SJSA1 (cell line): ENCODE measurements at places on chromosomes 7 and 10.

GRCh38 chr7:130639388-130639787 lies 29.2 kb downstream of the COPG2 start:
- no peak for DNase-seq

DNA sequence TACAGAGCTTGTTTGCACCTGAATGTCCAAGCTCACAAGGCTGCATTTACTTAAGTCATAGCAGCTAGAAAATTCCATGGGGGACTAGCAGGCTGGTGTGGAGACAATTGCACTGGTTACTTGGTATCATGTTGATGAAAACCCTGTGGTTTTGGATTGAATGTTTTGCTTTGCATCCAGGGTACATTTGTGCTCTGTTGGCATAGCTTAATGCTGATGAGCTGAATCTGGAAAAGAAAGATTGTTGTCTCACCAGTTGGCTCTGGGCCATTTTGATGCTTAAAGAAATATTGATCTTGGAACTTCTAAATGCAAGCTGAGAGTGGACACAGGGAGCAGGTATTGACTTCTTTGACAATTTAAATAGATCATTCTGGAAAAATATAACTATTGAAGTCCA lies 122.5 kb upstream of the MBL2 start:
- DNase-seq: no peak

- no peak for DNase-seq
Measured at GRCh38 chr7:95311389-95311788, 12.9 kb downstream of the PON1 start.

GRCh38 chr7:110839866-110840265 lies 251.1 kb upstream of the LRRN3 start:
- no peak for DNase-seq

DNA sequence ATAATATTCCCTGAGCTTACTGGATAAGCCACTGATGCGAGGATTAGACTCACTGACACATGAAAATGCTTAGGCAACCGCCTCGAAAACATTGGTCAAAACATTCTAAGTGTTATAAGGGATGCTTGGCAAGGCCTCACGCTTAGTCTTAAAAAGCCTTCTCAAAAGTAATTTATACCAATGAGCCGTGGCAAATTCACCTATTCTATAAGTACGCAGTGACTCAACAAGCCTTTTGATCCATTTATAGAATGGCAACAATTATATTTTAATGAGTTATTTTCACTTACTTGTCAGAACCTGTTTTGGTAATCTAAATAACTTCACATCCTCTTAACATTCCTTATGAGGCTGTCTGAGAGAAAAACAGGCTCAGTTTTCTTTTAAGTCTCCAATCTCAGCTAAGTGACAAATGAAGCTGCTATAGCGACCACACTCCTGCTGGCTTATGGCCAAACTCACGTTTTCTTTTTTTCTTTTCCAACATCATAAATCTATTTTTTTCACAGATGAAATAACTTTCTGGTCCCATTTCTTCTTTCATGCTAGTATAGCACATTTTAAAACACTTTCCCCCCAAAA lies 121.2 kb upstream of the AFAP1L2 start:
- DNase-seq: no peak

DNA sequence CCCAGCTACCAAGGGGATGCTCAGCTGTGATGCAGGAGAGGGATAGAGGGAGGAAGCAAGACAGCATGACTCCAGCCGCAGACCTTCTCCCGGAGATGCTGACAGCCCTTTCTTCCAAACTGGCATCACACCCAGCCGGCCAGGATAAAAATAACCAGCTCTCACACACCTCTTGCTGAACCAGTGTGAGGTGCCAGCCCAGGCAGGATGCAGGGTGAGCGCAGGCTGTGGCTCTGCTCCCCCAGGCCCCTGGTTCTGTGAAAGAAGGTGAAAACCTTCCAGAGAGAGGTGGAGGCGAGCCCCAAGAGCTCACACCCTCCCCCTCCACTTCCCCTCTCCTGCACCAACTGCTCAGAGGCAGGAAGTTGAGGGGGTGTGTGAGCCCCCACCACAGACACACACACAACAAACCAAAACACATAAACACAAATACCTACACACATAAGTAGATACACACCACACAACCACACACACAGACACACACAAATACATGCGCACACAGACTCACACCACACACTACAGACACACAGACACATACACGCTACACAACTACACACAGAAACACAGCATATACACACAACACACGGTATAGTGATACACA lies 4.0 kb downstream of the GPR15LG start:
- no peak for DNase-seq

DNA sequence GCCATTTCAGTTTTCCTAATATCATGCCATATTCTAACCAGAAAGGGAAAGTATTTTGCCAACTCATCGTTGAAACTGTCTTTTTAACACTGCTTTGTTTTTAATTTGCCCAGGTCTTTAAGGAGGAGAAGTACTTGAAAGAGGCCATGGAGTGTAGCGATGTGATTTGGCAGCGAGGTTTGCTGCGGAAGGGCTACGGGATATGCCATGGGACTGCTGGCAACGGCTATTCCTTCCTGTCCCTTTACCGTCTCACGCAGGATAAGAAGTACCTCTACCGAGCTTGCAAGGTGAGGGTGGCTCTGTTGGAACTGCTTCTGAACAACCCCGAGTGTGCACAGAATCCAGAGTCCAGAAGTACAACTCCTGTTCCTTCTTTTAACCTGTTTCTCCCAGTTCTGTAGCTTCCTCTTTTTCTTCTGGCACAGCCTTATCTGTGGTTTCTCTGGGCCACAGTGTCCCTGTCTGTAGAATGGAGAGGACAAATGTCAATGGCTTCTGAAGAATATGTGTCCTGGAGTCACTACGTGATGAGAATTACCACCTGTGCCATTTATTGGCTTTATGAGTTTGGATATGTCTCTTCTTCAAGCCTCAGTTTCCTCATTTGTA lies 60.1 kb downstream of the LANCL2 start:
- DNase-seq: no peak

GRCh38 chr7:26381476-26382353 lies 90.1 kb downstream of the SNX10 start:
- no peak for DNase-seq

GRCh38 chr7:154906201-154906600 lies 96.7 kb downstream of the PAXIP1 start:
- DNase-seq: no peak

DNA sequence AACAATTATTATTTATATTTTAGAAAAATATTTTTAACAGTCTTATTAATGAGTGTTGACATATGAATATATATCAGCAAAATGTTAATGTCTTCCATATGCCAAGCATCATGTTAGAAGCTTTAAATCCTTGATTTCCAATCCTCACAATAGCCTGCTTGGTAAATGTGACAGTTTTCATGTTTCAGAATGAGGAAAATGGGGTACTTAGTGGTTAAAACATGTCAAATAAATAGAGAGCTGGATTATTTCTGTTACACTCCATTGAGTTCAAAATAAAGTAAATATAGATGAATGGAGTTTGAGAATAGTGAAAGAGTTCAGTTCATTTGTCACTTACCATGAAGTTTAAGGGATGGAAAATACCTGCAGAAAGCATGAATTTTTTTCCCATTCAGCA lies 377.4 kb downstream of the MALRD1 start:
- DNase-seq: no peak

DNA sequence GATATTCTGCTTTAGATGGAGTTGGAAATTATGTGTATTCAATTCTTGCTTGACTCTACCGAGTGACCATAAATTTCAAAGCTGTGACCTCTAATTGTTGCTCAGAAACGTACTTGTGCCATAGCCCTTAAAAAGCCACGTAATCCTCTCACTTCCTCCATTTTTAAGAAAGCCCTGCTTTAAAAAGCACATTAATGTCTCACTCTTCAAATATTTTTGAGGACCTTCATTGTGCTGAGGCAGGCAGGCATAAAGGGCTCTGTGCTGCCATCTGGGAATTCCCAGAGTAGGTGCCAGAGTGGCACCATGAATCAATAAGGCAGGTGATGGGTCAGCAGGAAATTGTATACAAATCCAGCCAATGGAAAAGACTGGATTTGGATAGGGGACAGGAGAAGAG lies 97.7 kb upstream of the FAM204A start:
- DNase-seq: no peak

- no peak for DNase-seq
Measured at GRCh38 chr10:78071140-78071856, 37.6 kb downstream of the RPS24 start.

- DNase-seq: peak; percentile 54
Measured at GRCh38 chr10:52539463-52539862, 225.4 kb downstream of the DKK1 start.

DNA sequence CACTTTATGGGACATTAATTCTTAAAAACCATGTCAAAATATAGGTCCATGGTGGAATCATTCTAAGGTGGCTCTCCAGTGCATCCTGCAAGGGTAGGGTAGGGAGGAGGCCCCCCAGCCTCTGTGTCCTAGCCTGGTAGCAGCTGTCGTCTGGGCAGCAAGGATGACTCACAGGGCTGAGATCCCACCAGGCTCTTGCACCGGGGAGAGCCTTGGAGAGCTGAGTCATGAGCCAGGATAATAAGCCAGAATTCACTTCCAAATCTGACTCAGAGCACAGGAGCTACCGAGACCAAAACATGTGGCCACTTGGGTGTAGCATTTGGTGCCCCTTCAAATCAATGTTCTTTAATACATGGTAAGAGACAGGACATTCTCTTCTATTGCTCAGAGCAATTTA lies 298.5 kb downstream of the NEBL start:
- peak; percentile 93 for DNase-seq

- DNase-seq: no peak
Measured at GRCh38 chr7:85274454-85274853, 87.6 kb upstream of the SEMA3D start.

GRCh38 chr7:31939076-31939475 lies 131.1 kb downstream of the PDE1C start:
- no peak for DNase-seq

GRCh38 chr7:122143751-122144711 lies at the start of gene AASS:
AASS (minus strand) TSS chr7:122144249; CDS start chr7:122133726, 10,523 bp downstream.
- DNase-seq: peak; percentile 92

DNA sequence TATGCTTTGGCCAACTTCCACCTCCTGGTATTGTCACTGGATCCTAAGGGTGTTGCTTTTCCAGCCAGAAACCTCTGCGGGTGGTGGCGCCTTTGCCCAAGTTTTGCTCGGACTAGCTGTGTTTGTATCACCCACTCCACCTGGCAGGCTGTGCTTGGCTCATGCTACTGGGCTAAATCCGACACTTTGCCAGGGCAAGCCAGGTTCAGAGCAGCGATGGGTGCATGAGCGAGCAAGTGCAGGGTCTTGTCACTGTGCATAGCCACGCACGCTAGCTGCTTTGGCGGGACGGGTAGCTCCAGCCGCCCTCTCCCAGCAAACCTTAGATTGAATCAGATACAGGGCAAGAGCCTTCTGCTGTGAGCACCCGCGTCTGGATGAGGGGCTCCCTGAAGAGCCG lies 737.5 kb downstream of the PCDH15 start:
- DNase-seq: no peak

DNA sequence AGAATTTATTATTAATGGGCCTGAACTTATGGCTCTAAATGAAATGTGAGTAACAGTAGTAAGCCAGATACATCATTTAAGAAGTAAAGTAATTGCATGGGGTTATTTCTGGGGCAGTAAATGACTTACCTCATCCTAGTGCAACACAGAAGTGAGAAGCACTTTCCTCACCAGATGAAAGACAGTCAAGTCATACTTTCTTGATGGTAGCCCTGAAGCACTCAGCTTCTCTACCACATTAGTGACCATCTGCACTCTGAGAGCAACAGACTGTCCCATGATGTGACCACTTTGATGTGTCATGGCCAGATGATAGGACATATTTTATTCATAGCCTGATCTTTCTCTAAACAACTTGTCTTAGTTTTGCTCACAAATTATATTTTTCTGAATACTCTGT lies 369.5 kb upstream of the PHF14 start:
- DNase-seq: no peak

- DNase-seq: no peak
Measured at GRCh38 chr7:67692425-67692824, 695.8 kb downstream of the TYW1 start.

DNA sequence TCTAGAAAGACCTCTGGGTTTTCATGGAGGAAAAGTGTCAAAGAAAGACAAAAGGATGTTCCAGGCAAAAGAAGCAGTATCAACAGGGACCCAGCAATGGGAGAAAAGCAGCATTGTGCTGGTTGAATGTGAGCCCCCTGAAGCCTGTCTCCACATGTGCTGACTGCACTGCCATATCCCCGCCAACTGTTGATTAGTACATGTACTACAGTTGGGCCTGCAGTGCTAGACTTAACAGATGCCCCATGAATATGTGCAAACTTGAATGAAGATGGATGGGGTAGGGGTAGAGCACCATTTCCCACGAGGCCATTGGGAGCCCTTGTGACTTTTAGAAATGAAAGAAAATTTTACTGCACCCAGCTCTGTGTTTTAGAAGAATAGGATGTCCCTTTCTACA lies 15.6 kb upstream of the WDR11 start:
- DNase-seq: no peak

GRCh38 chr10:61332581-61332980 lies 120.6 kb downstream of the TMEM26 start:
- DNase-seq: no peak

DNA sequence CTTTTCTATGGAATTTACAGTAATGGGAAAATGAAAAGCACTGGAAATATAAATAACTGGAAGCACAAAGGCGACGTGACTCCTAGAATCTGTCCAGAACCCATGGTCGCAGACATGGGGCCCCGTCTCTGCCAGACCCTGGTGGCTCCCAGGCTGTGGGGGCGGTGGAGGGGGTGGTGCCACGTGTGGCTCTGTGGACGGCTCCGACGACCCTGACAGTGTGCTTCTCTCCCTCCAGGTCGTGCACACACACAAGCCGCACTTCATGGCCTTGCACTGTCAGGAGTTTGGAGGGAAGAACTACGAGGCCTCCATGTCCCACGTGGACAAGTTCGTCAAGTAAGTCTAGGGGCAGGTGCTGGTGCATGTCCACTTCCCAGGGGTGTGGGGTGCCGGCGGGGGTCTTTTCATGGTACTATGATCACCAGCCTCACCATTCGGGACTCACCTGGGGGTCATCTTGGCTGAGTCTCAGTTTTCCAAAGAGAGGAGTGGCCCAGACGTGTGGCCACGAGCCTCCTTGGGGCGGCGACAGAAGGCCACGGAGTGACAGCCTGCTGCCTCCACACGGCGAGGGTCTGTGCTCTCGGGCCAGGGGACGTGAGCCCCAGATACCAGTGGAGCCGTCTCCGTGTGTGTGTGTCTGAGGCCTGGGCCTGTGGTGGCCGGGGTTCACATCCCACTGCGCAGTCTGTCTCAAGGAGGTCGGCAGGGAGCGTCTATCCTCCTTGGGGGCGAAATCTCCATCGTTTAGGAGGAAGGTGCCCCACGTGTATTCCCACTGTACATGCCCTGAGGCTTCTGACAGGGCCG lies 108.2 kb downstream of the INPP5A start:
- DNase-seq: no peak

- no peak for DNase-seq
Measured at GRCh38 chr7:158812684-158813083, 16.6 kb downstream of the ESYT2 start.

DNA sequence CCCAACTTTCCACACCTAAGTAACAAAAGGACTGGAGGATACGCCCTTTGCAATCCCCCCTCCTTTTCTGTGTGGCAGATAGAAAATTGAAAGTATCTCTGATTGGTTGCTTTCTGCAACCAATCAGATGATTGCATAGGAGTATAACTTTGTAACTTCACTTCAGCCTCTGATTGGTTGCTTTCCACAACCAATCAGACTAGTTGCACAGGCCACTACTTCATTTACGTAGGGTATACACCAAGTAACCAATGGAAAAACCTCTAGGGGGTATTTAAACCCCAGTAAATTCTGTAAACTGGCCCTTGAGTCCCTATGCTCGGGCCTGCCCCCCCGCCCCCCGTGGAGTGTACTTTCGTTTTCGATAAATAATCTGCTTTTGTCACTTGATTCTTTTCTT lies 1080.4 kb downstream of the CNTNAP2 start:
- DNase-seq: no peak
